ENCODE measurements at places on chromosomes 3 and 15. TPM values are rescaled to one million over a fixed set of nuclear protein-coding genes. Genes with fewer than 3 reads are reported as not detected.

DNA sequence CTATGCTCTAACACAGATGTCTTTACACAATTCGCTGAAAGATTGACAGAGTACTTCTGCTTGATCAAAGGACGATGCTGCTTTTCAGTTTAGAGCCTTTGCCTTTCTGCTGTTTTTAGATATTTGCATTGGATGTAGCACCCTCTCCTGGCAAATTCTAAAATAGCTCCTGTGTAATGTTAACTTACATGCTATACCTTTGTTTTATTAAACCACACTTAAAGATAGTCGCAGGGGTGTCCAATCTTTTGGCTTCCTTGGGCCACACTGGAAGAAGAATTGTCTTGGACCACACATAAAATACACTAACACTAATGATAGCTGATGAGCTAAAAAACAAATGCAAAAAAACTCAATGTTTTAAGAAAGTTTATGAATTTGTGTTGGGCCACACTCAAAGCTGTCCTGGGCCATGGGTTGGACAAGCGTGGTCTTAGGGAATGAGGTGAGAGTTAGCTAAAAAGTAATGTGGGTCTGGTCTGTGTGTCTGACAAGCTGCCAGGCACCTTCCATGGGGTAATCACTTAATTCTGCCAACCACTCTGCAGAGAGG is 62.9 kb downstream of the ATG7 start:
- peak; percentile 79 for DNase-seq

GRCh38 chr3:172968646-172969045 is 172.4 kb downstream of the SPATA16 start:
- DNase-seq = no peak

GRCh38 chr15:42691308-42691707 is 45.6 kb downstream of the CDAN1 start:
- no peak for DNase-seq

DNA sequence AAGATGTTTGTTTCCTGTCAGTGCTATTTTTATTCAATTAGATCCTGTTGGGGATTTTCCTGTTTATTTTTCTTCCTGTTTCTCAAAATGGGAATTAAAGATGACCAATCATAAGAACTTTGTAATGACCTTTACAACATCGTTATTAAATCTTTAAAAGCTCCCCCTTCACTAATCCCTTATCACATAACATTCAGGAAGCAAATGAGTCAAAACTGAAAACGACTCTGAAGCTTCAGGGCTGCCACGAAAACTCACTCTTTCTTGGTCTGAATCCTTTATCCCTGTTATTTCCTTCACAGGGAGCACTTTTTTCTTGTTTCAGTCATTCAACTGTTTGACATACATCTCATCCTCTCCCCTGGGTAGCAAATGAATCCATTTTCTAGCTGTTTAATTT is 75.8 kb upstream of the MB21D2 start:
- DNase-seq = no peak

- no peak for DNase-seq
Observed at GRCh38 chr15:83955806-83956265, 279.7 kb upstream of the GOLGA6L4 start.

DNA sequence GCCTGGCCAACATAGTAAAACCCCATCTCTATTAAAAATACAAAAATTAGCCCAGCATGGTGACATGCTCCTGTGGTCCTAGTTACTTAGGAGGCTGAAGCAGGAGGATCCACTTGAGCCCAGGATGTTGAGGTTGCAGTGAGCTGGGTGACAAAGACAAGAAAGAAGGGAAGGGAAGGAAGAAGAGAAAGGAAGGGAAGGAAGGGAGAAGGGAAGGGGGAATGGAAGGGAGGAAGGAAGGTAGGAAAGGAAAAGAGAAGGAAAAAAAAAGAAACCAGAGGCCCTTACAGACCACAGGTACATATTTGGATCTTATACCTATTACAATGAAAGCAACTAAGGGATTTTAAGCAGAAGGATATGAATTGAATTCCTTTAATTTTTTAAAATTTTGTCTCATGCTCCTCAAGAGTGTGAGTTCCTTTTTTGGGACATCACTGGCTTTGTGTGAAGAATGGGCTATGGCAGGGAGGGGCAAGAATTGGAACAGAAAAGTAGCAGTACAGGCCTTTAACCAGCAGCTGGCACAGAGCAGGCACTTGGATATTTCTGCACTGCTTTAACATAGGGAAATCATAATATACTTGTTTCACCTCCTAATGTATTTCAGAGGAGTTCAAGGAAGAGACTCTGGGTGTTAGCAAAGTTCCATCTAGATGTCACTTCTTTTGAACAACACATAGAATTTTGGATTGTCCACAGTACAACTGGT is 7.9 kb downstream of the RAB27A start:
- no peak for DNase-seq

- DNase-seq = no peak
Observed at GRCh38 chr15:69653846-69654245, 201.2 kb downstream of the RPLP1 start.

- no peak for DNase-seq
Observed at GRCh38 chr15:64766058-64766457, 9.3 kb downstream of the RBPMS2 start.

DNA sequence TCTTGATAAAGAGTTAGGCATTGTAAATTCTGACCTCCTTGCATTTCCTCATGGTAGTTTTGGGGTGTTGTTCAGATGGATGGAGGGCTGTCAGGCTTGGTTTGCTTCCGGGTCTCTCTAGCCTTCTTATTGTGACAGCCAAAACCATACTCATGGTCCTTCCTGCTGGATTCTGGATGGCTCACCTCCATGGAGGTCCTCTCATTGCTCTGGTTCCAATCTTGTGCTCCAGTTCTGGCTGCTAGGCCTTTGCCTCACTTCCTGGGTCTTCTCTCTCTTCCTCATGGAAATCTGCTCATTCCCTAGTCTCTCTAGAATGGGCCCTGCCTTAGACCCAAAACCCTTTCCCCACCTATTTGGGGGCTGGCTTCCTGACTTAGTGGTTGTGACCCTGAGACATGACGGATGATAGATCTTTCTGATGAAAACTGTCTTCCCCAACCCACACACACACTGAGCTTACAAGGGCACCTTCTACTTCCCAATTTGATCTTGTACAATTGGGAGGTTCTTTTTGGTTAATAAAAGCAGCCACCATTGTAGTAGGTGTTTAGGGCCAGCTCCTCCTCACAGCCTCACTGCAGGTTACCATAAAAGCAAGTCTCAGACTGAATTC is 66.2 kb upstream of the XCR1 start:
- no peak for DNase-seq

DNA sequence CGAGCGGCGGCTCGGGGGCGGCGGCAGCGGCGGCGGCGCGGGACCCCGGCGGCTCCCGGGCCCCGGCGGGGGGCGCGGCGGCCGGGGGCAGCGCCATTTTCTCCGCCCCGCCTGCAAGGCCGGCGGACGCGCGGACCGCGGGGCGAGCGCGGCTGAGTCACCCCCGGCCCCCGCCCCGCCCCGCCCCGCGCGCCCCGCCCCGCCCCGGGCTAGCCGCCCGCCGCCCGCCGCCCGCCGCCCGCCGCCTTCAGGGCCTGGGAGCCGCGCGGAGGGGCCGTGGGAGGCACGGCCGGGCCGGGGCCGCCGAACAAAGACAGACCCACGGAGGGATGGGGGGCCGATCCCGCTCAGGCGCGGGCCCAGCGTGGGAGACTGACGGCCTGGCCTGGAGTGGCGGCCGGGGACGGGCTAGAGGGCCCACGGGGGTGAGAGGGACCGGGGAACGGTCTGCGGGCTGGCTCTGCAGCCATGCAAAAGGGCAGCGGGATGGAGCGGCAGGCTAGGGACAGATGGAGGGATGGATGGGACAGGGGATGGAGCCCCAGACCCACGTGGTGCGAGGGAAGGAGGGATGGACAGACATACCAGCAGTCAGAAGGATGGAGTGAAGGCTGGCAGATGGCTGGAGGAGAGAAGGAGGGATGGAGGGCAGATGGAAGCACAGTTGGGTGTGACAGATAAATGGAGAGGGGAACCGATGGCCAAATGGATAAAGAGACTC is at the start of gene EIF4E3:
TSS of gene EIF4E3 (minus strand) at position 132 of the 721 bp plus-strand sequence. CDS start at position 97, 35 bp downstream.
- no peak for DNase-seq

DNA sequence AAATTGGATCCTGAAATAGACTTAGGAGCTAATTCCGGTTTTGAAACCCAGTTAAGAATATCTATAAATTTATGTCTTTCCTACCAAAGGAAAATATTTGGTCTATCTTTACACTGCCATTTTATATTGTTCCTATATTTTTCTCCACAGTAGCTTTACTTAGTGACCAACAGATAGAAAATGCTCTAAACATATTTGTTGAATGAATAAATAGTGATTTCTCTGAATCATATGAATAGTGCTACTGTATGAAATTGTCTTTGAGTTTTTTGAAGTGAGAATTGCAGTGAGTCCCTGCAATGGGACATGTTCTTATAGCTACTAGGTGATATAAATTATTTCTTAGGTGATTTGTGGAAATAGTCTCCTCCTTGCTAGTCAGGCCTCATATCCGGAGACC is 18.5 kb upstream of the EID1 start:
- no peak for DNase-seq

- DNase-seq = no peak
Observed at GRCh38 chr3:197336348-197336747, 37.9 kb upstream of the DLG1 start.

GRCh38 chr3:48402281-48402732 is 27.6 kb downstream of the PLXNB1 start:
- peak; percentile 94 for DNase-seq

DNA sequence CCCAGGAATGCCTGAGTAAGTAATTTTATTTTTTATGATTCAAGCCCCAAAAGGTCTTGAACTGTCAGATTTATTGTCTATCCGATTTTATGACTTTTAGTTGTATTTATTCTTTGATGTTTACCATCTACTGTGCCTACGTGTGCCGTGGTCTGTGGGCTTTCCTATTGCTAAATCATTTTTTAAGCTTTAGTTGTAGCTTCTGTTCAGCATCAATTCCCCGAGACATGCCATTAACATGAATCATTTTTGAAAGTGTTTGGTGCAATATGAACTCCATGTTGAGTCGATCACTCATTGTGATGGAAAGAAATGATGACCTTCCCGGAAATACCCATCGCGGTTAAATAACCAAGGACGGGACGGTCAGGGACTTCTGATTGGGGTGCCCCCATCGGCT is 268.7 kb upstream of the THRB start:
- peak; percentile 65 for DNase-seq

DNA sequence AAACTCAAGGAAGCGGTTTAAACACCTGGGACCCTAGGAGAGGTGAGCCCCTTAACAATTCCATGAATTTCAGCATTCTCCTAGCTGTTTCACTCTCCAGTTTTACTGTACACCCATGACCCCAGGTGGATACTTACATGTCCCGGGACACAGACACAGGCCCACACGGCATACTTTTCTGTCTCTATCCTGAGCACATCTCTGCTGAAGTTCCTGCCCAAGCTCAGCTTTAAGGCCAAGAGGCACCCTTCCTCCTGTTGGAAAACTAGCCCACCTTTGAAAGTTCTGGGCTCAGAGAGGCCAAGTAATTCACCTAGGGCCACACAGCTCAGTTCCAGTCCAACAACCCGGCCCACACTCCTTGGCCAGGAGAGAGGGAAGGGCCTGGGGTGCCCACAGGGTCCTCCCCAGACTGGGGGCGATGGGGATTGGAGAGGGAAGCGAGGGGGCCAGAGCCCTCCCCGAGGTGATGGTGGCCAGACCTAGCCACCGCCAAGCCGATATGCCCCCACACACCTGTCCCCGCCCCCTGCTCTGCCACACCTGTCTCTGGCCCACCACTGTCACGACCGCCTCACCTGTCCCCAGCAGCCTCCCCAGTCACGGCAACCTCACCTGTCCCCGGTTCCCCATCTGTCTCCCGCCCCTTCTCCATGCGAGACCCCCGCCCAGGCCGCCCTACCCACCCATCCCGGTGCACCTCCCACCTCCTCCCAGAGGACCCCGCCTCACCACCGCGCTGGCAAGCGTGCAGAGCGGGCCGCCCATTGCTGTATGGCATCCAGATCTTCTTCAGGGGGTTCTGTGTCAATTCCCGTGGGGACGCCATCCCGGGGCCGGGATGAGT is 431 bp downstream of the PFKFB4 start:
- no peak for DNase-seq

DNA sequence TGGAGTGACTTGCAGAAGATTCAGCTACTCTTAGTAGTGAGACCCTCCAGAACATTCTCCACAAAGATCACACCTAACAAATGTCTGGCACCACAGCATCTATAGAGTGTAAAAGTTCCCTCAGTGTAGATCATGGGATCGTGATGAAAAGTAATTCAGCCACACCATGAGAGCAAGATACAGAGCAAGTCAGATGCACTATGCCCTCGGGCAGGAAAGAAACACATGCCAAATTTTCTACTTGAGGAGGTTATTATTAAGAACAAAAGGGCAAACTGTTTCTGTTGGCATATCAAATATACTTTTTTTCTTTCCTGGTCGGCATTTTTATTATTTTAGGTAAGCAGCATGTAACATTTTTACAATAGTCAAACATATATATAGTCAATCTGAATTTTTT is 44.8 kb upstream of the SNTN start:
- DNase-seq = no peak

GRCh38 chr3:33956206-33956605 is 157.8 kb downstream of the PDCD6IP start:
- no peak for DNase-seq

Gene PLA2G4E
- total RNA-seq = 0.07 TPM

Gene RBP2
- total RNA-seq = not detected

Gene SHC4
- total RNA-seq = 1.0 TPM

Gene P2RY13
- not detected for total RNA-seq

Gene CHRFAM7A
- total RNA-seq = 3.9 TPM

Data from HT1080 (cell line).